ENCODE measurements at places on chromosomes 5 and 9.

GRCh38 chr5:6721442-6721841 is 8.2 kb downstream of the TENT4A start:
- DNase-seq: no peak

- no peak for DNase-seq
Observed at GRCh38 chr5:132058646-132059042, 1.8 kb upstream of the IL3 start.

DNA sequence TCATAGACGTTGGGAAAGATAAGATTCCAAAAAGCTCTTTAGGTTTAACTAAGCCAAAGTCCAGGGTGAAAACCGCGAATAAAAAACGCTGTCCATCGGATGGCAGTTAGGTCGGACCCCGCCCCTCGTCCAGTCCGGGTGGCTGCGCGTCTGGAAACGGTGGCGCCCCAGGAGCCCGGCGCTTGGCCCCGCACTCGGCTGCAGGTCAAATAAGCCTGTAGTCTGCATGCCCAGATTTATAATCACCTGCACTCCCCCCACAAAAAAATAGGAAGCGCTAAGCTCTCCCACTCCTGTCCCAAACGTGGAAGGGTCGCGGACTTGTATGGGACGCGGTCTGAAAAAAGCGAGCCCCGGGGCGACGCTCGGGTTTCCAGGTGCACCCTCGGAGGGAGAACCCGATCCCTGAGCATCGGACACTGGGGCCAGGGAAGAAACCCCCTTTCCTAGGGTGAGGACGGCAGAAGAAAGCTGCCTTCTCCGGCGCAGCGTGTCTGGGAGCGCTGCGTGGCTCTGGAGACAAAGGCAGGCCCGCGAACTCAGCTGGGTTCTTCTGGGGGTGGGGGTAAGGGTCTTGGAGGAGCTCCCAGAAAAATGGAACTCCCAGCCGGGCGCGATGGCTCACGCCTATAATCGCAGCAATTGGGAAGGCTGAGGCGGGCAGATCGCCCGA is 923 bp upstream of the ZBTB5 start:
- DNase-seq: no peak

DNA sequence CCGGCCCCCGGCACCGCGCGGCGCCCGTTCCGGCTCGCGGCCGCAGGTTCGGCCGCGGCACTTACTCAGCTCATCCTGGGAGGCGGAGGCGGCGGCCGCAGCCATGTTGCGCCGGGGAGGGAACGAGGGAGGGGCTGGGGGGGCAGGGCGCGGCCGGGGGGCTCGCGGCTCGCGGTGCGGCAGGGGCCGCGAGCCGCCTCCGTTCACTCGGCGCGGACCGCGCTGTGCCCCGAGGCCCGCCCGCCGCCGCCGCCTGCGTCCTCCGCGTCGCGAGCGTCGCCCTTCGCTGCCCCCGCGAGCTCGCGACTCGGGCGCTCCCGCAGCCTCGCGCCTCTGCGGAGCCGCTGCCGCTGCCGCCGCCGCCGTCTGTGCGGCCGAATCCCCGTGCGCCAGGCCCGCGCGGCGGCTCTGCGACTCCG is 735 bp downstream of the ECPAS start:
- no peak for DNase-seq

- DNase-seq: no peak
Observed at GRCh38 chr9:128121466-128121810, 6.1 kb downstream of the PTGES2 start.

DNA sequence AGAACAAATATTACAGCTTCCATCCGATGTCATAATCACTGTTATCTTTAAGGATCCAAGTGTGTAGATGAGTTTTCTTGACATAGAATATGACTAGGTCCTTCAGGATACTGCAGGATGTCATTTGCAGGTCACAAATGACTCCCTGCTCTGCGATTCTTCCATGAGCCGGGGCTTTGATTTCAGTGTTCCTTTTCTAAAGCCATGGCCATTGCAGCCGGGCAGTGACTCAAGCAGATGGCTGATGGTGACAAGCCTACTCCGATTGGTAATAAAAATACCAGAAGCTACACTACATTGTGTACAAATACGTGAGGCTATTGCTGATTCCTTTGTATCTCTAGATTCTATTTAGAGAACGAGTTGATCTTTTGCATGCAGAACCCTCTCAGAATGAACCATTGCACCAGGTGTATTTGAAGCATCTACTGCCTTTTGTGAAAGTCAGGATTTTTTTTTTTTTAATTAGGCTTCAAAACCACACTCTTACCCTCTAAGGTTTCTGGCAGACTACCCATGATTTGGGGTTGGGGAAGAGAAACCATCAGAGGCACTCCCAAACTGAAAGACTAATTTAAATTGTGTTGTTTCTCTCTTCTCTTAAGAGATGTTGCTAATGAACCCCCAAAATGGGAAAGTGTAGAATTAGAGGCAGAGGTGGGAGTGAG is 271.0 kb upstream of the ADRA1B start:
- no peak for DNase-seq

- no peak for DNase-seq
Observed at GRCh38 chr9:20404192-20404813, 218.0 kb downstream of the MLLT3 start.

DNA sequence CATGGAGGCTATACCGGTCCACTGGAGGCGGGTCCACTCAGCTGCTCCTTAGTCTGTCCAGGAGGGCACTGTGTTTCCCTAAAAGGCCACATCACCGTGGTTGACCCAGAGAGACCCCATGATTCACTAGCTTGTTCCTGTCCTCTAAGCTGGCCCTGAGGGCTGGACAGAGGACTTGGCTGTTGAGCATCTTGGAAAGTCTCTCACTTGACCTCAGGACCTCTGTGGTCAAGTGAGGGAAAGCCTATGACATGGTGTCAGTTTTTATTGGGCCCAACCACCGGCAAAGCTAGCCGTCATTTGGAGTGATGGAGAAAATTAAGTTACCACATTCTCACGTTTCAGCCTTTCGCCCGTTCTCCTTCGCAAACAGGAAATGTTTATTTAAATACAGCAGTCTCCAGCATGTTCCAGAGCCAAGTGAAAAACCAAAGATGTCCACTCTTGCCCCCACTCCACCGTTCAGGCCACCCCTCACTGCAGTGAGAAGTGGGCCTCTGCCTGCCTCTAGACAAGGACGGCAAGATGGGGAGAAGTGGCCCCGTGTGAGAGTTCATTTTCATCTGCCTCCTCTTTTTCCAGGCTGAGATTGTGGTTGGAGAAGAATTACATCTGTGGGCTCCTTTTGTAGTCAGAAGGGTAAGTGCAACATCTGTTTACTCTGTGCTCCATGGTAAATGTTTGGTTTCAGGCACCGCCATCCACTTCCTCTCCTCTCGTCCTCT is 4.4 kb downstream of the SLIT3 start:
- DNase-seq: peak; percentile 75

DNA sequence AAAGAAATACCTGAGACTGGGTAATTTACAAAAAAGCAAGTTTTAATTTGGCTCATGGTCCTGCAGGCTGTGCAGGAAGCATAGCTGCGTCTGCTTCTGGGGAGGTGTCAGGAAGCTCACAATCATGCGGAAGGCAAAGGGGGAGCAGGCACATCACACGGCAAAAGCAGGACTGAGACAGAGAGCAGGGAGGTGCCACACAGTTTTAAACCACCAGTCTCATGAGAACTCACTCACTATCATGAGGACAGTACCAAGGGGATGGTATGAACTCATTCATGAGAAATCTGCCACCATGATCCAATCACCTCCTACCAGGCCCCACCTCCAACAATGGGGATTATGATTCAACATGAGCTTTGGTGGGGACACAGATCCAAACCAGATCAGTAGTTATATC is 96.2 kb downstream of the OSTF1 start:
- no peak for DNase-seq

- peak; percentile 16 for DNase-seq
Observed at GRCh38 chr5:88833371-88834130, 49.4 kb downstream of the MEF2C start.

DNA sequence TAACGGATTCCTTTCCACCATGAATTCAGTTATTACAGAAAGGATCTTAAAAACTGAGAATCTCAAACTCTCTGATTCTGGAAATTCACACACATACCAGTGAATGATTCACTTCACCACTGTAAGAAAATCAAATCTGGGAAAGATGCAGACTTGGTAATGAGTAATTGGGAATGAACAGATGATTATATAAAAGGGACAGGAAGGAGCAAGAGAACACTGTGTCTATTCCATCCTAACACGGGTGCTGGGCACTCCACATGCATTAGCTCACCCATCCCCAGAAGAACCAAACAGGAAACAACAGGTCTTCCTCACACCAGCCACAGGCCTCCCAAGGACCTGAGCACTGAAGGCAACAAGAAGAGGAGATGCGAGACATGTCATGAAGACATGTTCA is 74.8 kb upstream of the ZNF622 start:
- peak; percentile 64 for DNase-seq

GRCh38 chr5:97544240-97544639 is 361.2 kb upstream of the RIOK2 start:
- no peak for DNase-seq

GRCh38 chr5:91020065-91020800 is 362.9 kb downstream of the ARRDC3 start:
- no peak for DNase-seq

- no peak for DNase-seq
Observed at GRCh38 chr9:20649381-20649780, 27.1 kb upstream of the MLLT3 start.

All from AG09309 (cell line).